ENCODE measurements at places on chromosomes 2 and 18.

DNA sequence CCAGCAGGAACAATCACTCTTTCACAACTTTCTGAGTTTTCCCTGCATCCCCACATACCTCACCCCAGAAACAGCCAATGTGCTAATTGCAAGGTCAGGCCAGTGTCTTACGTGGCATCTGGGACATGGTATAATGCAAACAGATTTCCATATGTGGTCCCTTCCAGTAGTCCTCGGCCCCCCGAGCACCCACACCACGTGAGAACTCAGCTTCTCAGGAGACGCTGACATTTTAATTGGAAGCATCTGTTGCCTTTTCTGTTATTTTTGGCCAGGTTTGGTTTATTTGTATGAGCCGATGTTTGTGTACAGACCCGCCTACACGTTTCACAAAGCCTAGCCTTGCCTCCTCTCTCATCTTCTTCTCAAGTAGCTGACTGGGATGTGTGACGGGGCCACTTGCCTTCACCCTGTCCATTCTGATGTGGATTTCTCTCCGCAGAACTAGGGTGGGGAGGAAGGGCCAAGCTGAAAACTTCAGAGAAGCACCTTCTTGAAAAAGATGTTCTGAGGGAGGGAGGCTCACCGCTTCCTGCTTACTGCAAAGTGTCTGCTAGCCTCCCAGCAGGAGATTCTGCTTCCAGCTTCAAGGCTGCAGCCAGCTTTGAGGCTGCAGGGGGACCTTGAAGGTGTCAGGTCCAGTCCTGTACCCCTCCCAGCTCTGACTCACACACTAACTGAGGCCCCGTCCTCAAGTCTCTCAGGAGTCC is 109.6 kb upstream of the SLC14A2 start:
- DNase-seq, result no peak

- DNase-seq, result no peak
Observed at GRCh38 chr2:69225933-69226332, 161.1 kb downstream of the GFPT1 start.

DNA sequence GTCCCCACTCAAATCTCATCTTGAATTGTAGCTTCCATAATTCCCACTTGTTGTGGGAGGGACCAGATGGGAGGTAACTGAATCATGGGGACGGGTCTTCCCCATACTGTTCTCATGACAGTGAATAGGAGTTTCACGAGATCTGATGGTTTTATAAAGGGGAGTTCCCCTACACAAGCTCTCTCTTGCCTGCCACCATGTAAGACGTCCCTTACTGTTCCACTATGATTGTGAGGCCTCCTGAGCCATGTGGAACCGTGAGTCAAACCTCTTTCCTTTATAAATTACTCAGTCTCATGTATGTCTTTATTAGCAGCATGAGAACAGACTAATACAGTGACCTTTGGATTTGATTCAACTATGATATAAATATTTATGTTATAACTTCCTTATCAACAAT is 78.0 kb downstream of the CYRIA start:
- no peak for DNase-seq

GRCh38 chr18:69948919-69949537 is 1.4 kb upstream of the CD226 start:
- DNase-seq, result peak; percentile 44

GRCh38 chr18:23283916-23284430 is 148.7 kb downstream of the CABLES1 start:
- DNase-seq, result no peak

DNA sequence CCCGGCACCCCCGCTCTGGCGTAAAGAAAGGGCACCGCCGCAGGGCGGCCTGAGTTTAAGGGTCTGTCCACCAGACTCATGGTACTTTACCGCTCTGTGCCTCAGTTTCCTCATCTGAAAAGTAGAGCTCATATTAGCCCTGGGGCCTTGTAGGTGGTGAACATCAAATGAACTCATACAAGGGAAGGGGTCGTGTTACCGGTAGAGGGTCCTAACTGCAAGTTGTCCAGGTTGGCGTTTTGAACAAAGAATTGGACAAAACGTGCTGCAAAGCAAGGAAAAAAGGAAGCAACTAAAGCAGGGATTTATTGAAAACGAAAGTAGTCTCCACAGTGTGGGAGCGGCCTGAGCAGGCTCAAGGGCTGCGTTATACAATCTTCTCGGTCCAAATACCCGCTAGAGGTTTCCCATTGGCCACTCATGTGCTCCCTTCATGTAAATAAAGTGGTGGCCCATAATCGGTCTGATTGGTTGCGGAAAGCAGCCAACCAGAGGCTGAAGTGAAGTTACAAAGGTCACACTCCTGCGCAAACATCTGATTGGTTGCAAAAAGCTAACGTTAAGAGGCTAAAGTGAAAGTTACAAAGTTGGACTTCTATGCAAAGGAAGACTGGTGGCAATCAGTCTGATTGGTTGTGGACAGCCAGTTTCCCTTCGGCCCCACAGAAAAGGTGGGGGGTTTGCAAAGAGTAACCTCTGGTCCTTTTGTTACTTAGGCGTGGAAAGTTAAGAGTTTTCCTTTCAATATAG is 80.7 kb upstream of the LDLRAD4 start:
- peak; percentile 17 for DNase-seq

DNA sequence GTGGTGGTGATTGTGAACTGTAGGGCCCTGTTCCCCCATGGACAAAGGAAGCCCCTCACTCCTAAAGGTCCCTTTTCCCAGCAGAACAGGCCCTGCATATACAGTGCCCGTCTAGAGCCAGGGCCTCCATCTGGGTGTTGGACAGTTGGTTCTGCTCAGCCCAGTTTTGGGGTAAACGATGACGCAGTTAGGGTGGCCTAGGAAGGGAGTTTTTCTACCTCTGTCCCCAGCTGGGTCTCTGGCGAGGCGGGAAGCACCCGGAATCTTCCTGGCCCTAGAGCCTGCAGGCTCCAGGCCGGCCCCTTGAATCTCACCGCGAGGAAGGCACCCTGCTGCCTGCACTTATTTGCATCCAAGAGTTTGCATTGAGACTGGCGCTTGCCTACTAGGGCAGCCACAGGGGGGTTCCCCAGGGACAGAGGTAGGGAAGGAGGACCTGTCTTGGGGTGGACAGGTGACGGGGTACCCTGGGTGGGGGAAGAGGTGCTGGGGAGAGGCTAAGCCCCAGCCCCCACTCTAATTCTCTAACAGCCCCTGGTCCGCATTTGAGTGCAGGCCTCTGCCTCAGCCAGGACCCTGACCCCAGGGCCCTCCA is 529 bp upstream of the MTA3 start:
- DNase-seq, result no peak

DNA sequence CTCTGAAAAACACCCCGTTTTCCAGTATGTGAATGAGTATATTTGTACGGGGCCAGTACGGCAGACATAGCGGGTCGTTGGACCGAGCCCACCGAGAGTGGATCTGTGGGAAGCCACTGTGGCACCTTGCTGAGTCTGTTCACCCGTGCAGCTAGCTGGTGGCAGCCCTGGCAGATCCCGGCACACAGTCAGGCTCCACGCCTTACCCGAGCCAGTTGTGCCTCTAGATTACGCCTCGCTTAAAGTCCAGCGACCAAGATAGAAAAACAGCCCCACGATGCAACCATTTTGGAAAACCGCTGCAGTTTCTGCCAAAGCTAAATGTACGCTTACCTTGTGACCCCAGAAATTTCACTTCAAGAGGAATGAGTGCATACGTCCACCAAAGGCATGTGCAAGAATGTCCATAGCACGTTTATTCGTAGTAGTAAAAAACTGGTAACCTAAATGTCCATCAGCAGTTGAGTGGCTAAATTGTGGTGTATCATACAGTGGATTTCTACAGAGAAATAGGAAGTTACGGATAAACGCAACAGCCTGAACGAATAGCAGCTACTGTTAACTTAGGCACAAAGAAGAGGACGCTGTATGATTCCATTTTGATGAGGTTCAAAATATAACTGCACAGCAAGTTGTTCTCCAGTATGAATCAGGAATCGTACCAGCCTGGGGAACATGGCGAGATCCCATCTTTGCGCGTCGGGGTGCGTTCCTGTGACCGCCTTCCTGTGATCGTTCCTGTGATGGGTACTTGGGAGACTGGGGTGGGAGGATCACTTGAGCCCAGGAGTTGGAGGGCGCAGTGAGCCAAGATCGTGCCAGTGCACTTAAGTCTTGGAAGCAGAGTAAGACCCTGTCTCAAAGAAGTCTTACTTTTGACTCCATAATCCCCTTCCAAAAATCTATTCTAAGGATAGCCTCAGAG is 688 bp upstream of the WDR33 start:
- no peak for DNase-seq

- DNase-seq, result no peak
Observed at GRCh38 chr2:204152616-204153015, 216.1 kb downstream of the ICOS start.

DNA sequence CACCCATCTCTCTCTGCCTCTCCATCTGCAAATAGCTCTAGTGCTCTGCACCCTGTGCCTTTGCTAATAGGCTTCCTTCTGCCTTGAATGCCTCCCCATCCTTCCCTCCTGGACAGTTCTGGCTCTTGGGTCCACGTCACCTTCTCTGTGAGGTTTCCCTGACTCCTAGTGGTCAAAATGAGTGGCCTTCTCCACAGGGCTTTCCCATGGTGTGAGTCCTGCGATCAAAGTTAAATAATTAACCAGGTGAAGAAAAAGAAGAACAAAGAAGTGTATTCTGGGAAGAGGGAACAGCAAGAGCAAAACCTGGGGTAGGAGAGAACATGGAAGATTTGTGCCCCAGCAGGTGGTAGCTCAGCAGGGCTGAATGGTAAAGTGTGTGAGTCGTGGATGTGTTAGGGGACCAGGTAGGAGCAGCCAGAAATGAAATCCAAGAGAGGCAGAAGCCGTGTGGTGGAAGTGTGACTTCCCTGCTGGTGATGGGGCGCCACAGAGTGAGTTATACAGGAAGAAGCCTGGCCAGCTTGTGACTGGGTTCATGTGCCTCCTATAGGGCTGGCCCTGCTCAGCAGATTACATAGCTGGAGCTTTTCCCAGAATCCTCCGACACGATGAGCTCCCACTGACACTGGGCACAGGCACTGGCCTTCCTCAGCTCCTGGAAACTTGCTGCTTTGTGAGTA is 93.8 kb upstream of the LDAH start:
- no peak for DNase-seq

DNA sequence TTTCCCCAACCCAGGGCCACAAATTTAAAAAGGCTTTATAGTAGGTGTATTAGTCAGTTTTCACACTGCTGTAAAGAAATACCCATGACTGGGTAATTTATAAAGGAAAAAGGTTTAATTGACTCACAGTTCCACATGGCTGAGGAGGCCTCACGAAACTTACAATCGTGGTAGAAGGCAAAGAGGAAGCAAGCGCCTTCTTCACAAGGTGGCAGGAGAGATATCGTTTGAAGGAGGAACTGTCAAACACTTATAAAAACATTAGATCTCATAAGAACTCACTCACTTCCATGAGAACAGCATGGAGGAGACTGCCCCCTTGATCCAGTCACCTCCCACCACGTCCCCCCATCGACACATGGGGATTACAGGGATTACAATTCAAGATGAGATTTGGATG is 70.4 kb downstream of the FECH start:
- no peak for DNase-seq

DNA sequence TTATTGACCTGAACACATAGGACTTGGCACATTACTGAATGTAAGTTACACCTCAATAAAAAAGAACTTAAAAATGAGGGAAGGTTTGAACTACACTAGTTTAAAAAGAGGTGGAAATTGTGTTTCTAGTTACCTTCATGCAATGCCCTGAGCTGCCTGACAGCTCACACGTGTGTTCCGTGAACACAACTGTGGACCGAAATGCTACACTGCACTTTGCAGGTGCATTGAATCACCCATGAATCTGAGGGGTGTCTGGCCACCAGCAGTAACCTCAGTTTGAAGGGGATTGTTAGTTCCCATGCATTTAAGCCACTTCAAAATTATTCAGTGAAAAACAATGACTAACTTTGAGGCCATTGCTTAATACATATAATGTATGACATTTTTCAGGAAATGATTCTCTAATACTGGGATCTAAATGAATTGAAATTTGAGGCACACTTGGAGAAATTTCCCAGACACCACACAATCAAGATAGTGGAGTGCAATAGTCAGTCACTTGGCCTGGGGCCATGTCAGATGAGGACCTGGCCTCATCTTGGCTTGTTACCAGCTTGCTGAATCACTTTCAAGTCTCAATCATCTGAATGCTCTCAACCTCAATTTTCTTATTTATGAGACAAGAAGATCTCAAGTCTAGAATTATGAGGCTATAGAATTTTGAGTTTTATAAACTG is 59.3 kb downstream of the MYL12B start:
- DNase-seq, result no peak

GRCh38 chr2:70851704-70852103 is 16.1 kb upstream of the CD207 start:
- DNase-seq, result no peak

DNA sequence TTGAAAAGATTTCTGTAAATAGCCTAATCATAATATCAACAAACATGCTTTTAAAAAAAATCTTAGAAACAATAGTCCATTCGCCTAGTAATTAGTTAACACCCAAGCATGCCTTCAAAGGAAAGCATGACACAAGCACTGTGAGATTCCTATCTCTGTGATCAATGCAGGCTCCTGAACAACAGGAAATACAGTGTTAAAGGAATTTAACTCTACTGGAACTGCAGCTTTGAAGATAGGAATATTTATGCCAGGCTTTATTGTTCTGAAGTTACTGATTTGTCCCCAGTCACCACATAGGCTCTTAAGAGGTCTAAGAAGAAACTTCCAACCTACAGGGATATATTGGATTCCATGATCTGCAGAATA is 15.4 kb upstream of the FAM124B start:
- DNase-seq, result no peak

DNA sequence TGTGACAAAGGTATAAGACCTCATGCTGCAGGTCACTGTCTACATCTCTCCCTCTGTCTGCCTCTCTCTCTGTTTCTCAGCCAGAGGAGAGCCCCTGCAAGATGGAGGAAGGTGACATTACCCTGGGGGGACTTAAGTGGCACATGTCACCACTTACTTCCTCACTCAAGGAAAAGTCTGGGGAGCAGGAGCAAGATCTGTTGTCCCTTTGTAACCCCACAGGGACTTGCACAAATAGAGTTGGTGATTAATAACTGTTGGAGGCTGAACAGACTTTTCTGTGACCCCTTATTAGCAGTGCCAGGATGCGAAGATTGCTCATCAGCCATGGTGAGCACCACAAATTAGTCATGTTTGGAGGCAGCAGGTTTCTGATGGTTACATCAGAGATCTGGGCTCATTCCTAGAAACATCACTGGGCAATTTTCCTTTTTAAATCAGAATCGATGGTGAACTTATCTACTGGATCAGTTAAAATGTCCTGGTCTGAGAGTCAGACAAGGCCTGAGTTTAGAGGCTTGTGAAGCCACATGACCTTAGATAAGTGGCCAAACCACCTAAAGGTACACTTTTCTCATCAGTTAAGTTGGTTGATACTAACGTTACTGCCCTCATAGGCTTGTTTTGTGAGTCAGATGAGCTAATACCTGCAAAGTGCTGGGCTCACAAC is 81.2 kb upstream of the LTBP1 start:
- DNase-seq, result no peak

- no peak for DNase-seq
Observed at GRCh38 chr2:12436935-12437561, 279.7 kb upstream of the TRIB2 start.

DNA sequence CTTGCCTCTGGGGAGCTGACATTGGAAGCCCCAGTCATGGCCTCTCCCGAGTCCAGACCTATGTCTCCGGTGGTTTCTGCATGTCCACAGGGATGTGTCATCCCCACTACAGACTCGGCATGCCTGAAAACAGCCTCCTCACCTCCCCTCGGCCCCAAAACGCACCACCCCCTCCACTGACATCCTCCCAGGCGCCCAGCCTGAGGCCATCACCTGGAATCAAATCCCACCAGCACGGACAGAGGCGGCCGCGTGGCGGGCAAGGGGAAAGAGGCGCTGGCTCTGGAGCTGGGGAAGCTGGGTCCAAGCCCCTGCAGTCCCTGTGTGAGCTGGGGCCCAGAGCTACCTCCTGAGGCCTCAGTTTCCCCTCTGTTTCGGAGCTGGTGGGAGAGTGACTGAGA is 69.9 kb upstream of the SMAD7 start:
- DNase-seq, result no peak
